SJCRH30 (cell line): ENCODE measurements at places on chromosomes 3 and 15.

- H3K4me3 ChIP-seq = no peak overlapping the region
- H3K27ac ChIP-seq = no peak overlapping the region
- DNase-seq = no peak
These were observed 25.7 kb upstream of the GALNT15 start for GRCh38 chr3:16148783-16149182.

DNA sequence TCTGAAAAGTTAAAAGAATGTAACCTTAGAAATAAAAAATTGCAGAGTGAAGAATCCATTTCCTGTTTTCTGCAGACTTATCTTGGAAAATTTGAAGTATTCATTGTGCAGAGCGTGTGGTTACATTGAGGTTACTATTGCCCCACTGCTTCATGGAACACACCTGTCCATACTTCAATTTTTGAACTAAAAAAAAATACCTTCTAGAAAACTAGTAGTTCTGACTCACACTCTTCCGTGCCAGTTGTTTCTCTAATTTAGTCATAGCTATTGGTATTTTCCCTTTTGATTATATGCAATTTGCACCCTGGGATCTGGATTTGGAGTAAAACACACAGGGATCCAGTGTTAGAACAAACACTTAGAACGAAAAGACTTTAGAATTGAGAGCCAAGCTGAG lies 111.8 kb upstream of the LYSMD4 start:
- H3K36me3 ChIP-seq = no peaks in the 10 kb centered on the region
- peak; percentile 3 for DNase-seq
- no peak overlapping the region for H3K27ac ChIP-seq
- no peaks in the 10 kb centered on the region for H3K27me3 ChIP-seq
- peaks cover 3% of the 10 kb centered on the region for H3K4me1 ChIP-seq

GRCh38 chr15:67918205-67918861 lies 78.5 kb upstream of the RNU6-1 start:
- no peak overlapping the region for H3K27ac ChIP-seq
- peaks cover 7% of the 10 kb centered on the region; the same call in 1 of the 2 replicates for H3K4me1 ChIP-seq
- no peaks in the 10 kb centered on the region for H3K27me3 ChIP-seq
- DNase-seq = no peak

DNA sequence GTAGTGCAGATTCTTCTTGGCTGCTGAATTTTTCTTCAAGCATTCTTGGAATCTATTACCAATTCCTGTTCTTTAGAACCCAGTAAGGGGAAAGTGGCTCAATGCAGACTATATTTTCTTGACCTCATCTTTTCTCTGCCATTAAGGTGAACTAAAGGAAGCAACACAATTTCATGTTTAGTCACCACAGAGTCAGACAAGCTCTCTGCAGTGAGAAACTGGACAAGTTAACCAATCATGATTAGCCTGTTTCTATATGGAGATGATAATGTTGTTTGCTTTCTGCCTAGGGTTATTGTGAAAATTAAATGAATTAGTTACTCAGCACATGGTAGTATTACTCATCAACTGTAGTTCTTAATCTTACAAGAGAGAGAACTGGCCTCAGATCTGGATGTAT lies 1075.1 kb downstream of the AGBL1 start:
- no peak for DNase-seq
- no peaks in the 10 kb centered on the region for H3K27me3 ChIP-seq
- no peaks in the 10 kb centered on the region for H3K4me1 ChIP-seq
- H3K27ac ChIP-seq = no peak overlapping the region
- H3K4me3 ChIP-seq = no peak overlapping the region

DNA sequence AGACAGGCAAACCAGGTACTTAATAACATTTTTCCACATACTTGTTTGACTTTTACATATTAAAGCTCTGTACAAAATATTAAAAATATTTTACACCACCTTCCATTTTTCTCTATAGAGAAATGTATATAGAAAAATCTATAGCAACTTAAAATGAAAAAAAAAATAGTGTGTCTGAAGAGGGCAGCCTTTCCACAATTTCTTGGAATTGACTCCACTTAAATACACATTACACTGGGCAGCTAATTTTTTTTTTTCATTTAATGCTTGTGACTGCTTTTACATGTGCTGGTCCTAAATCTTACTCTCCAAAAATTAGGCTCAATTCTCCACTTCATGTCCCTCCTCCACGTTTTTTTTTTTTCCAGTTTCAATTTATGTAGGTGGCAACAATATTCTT lies 427.0 kb upstream of the RBMS3 start:
- H3K4me1 ChIP-seq = no peaks in the 10 kb centered on the region
- no peaks in the 10 kb centered on the region for H3K36me3 ChIP-seq
- no peaks in the 10 kb centered on the region for H3K27me3 ChIP-seq
- H3K4me3 ChIP-seq = no peak overlapping the region

GRCh38 chr3:48404440-48405342 lies 25.2 kb downstream of the PLXNB1 start:
- H3K4me3 ChIP-seq = no peak overlapping the region
- no peaks in the 10 kb centered on the region for H3K27me3 ChIP-seq
- no peak overlapping the region for H3K27ac ChIP-seq
- H3K4me1 ChIP-seq = peaks cover 4% of the 10 kb centered on the region; the same call in 1 of the 2 replicates

DNA sequence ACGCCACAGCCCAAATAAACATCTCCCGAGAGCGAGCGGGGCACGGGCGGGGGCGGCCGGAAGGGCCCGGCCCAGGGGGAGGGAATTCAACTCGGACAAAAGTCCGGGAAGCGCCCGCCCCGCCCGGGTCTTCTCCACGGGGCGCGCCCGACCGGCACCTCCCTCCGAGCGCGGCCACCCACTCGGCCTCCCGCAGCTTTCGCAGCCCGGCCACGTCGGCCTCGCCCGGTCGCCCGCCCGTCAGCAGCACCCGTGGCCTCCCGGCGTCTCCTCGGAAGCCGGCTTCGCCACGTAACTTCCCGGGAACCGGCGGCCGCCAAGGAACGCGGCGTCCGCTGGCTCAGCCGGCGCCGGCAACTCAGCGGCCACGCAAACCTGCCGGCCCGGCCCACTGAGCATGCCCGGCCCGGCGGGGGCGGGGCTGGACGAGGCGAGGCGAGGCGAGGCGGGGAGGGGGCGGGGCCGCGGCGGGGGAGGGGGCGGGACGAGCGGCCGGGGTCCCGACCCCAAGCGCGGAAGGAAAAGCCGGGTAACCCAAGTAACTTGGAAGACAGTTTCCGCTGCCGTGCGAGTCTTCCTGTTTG lies at the start of gene TJP1:
Gene TJP1, minus strand, starts transcription at position 369 of the 584 bp plus-strand sequence. CDS start 440 bp downstream, outside the sequence.
- no peaks in the 10 kb centered on the region for H3K27me3 ChIP-seq
- H3K4me3 ChIP-seq = peak within 1 kb of the TSS; percentile 100
- H3K36me3 ChIP-seq = no peaks in the 10 kb centered on the region

DNA sequence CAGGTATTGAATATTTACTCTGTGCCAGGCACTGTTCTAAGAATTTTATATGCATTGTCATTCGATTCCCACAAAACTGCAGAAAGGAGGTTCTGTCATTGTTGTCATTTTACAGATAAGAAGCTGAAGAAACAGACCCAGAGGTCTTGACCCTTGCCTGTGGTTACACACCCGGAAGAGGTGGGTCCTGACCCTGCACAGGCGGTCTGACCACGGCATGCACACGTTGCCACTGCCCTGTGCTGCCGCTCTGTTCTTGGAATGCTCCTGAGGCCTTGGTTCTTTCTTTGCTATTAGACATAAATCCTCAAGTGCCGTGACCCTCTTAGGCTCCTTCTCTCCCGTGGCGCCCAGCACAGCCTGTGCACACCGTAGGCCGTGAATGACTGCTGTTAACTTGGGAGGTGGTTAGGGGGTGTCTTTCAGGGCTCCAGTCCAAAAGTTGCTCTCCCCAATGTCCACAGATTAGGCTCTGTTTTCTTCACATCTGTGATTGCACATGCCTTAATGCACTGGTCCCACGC lies 74.1 kb upstream of the PLXNA1 start:
- H3K27me3 ChIP-seq = no peaks in the 10 kb centered on the region
- peak overlapping the region; percentile 29 for H3K27ac ChIP-seq
- H3K36me3 ChIP-seq = no peaks in the 10 kb centered on the region
- no peak overlapping the region for H3K4me3 ChIP-seq
- DNase-seq = no peak
